ENCODE measurements at places on chromosomes 16 and 17. TPM values are rescaled to one million over a fixed set of nuclear protein-coding genes. Genes with fewer than 3 reads are reported as not detected.

Gene LYZL6
- not detected for total RNA-seq

Gene CCL8
- total RNA-seq = not detected

DNA sequence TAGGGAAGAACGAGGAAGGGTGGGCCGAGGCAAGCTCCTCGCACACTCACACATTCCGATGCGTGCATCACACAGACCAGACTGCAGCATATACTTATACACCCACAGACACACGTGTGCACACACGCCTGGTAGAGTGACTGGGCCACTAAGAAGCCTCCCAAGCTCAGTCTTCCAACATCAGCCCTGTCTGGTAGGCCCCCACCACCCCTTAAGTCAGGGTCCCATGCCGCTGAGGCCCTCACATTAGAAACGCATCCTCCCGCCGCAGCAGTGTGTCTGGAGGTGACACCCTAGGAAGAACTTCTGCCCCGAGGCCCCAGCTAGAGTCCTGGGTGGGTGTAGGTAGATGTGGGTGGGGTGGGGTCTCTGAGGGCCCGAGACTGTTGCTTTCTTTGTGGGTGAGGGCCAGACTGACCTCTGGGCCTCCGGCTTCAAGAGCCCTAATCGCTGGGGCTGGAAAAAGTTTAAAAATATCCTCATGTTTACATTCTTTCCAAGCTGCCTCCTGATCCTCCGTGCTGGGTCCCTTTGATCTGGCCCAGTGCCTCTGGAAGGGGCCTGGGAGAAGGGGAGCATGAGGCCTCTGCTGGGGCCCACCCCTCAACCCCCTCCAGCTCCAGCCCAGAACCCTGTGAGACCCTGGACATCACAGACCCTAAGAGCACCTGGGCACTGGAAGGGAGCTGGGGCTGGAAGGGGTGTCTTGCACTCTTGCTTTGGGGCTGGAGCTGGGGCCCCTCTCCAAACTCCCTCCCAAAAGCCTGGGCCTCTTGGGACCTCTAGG, 13.6 kb downstream of the CDH16 start:
- no peaks in the 10 kb centered on the region for H3K27me3 ChIP-seq
- peaks cover 17% of the 10 kb centered on the region for H3K4me1 ChIP-seq
- peaks cover 3% of the 10 kb centered on the region for H3K36me3 ChIP-seq
- H3K27ac ChIP-seq = peak overlapping the region; percentile 67
- peak; percentile 71 for DNase-seq
- H3K4me3 ChIP-seq = no peak overlapping the region

DNA sequence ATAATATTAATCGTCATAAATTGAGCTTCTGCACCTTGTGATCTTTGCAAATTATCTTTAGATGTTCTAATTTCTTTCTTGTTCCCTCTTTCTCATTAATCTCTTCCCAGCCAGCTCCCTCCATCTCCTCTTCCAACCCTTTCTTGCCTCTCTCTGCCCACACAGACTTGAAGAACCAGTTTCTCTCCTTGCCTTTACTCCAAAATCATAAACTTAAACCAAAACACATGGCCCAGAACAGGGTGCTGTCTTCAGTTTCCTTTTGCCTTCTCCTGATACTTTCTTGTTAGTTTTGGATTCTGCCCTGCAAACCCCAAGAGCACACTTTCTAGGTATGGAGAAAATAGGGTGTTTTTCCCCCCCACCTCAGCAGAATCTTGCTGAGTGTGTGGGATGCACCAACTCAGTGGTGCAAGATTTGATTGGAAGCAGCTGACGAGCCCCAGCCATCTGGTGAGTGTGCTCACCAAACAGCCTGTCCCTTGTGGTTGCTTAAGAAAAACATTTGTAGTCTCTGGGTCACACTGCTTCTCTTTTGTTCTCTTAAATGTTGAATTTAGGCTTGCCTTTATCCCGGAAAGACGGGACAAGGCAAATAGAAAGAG, 175.8 kb upstream of the MAF start:
- no peak for DNase-seq
- H3K36me3 ChIP-seq = no peaks in the 10 kb centered on the region
- H3K4me1 ChIP-seq = no peaks in the 10 kb centered on the region
- no peak overlapping the region for H3K4me3 ChIP-seq

DNA sequence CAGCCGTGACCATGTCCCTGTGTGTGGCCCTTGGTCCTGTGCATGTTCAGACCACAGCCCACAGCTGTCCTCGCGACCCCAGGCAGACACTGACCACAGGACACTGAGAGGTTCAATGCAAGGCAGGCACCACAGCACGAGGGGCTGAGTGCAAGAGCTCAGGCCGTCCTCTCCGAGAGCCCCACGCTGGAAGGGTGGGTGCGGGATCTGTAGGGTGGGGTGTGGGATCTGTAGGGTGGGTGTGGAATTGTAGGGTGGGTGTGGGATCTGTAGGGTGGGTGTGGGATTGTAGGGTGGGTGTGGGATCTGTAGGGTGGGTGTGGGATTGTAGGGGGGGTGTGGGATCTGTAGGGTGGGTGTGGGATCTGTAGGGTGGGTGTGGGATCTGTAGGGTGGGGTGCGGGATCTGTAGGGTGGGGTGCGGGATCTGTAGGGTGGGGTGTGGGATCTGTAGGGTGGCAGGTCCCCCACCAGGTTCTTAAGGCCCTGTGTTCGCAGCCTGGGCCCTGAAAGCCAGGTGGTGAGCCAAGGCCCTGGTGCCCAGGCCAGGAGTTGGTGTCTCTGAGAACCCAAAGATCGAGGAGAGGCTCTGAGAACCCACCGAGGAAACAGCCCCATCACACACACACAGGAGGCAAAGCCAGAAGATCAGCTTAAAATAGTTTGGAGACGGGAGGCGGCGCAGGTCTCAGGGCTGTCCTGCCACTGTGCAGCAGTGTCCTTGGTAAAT, 48.2 kb downstream of the METRNL start:
- H3K4me1 ChIP-seq = no peaks in the 10 kb centered on the region
- H3K27me3 ChIP-seq = no peaks in the 10 kb centered on the region
- no peaks in the 10 kb centered on the region for H3K36me3 ChIP-seq
- DNase-seq = peak; percentile 47
- H3K27ac ChIP-seq = no peak overlapping the region

DNA sequence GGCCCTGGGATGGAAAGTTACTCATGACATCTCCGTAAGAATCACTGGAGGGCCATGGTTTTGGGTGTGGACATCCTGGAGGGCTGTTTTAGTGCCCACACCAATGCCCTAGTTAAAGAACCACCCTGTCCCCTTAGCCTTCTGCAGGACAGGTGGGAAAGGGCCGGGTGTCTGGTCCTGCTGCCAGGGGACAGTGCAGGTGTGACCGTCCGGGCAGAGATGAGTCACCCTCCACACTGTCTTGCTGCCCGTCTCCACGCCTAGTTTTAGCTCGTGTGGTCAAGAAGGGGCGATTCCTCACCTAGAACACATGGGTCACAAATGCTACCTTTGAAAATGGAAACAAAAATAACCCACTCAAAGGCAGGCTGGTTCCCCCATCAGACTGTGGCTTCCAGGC, 17.0 kb downstream of the CEP295NL start:
- H3K27ac ChIP-seq = no peak overlapping the region
- H3K4me3 ChIP-seq = no peak overlapping the region
- no peaks in the 10 kb centered on the region for H3K27me3 ChIP-seq
- no peak for DNase-seq
- H3K4me1 ChIP-seq = no peaks in the 10 kb centered on the region
- no peaks in the 10 kb centered on the region for H3K36me3 ChIP-seq

DNA sequence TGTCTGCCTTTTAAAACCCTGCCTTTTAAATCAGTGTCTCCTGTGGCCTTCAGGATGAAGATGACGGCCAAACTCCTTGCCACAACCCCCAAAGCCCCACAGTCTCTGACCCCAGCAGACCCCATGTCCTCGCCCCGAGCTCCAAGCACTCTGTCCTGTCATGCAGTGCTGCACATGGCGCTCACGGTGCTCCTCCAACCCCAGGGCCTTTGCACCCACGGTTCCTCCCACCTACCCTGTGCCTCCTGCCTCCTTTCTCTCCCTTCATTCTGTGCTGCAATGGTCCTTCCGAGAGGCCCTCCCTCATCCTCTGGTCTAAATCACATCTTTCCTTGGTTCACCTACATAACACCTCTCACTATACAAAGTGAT, 235.3 kb downstream of the KATNIP start:
- no peaks in the 10 kb centered on the region for H3K36me3 ChIP-seq
- H3K27ac ChIP-seq = no peak overlapping the region
- no peaks in the 10 kb centered on the region for H3K4me1 ChIP-seq
- no peak for DNase-seq
- H3K4me3 ChIP-seq = no peak overlapping the region
- H3K27me3 ChIP-seq = no peaks in the 10 kb centered on the region
